Activated T-cell treated with anti-CD3 and anti-CD28 coated beads for 1 hour (primary cell): ENCODE measurements at places on chromosomes 2 and 18.

DNA sequence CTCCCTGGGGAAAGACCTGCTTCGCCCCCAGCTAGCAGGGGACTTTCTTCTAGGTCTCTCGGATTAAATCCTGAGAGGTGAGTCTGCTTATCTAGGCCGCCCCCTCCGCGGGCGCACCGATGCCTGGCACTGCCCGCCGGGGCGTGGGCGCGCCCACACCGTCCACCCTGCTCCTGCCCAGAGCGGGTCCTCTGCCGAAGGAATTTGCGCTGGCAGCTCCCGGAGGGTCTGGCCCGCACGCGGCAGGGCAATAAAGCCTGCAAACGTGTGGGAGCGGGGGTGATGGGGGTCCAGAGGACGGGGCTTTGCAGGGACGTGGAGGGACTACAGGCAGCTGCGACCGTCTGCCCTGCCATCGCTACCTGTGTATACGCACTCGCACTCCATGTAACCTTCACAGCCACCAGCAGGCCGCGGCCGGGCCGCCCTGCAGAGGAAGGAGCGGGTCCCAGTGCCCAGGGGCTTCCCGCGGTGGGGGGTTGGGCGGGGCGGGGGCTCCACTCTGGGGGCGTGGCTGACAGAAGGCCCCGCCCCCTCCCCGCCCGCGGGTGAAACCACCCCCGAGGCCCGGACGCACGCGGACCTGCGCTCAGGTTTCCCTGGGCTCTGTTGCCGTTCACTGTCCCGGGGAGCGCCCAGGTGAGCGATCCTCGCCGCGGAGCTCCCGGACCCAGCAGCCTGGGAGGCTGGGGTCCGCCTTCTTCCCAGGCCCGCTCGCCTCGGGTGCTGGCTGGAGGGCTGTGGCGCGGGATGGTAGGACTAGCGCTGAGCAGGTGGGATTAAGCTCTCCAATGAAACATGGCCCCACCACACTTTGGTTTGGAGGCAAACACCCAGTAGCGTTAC lies 174.5 kb upstream of the HS6ST1 start:
- no peak for DNase-seq

DNA sequence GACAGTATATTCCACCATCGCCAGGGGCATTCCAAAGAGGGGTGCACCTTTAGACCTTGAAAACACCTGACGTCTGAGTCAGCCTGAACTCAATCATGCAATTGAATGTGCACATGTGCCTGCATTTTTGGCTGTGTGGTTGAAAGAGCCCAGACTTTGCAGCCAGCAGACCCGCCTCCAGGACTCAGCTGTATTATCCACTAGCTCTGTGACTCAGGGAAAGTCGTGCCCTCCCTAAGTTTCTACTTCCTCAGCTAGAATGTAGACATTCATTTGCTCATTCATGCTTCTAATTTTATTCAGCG lies 94.2 kb downstream of the LRRC30 start:
- DNase-seq, result no peak

- DNase-seq, result no peak
Observed at GRCh38 chr2:224570328-224570993, 14.7 kb downstream of the CUL3 start.

GRCh38 chr2:233141901-233142300 lies 81.8 kb downstream of the INPP5D start:
- no peak for DNase-seq

- no peak for DNase-seq
Observed at GRCh38 chr2:173611121-173611520, 256.4 kb downstream of the CDCA7 start.
